ENCODE measurements at places on chromosomes 7 and 10. TPM values are rescaled to one million over a fixed set of nuclear protein-coding genes. Genes with fewer than 3 reads are reported as not detected.

Gene SH2D4B
- total RNA-seq = not detected

Gene NFE2L3
- 2.2 TPM for total RNA-seq

Gene CPN1
- total RNA-seq = not detected

Gene LRRC4
- total RNA-seq = not detected

Gene NEBL
- 30.6 TPM for total RNA-seq

Gene VAX1
- not detected for total RNA-seq

Gene TMEM270
- total RNA-seq = not detected

Gene ENO4
- total RNA-seq = not detected

Gene ANKRD1
- total RNA-seq = 0.65 TPM

Gene PILRA
- total RNA-seq = 0.65 TPM

Gene CDHR3
- 0.19 TPM for total RNA-seq

Gene ADGRA1
- total RNA-seq = not detected

Gene AKR1C8
- total RNA-seq = not detected

Gene UROS
- 55.0 TPM for total RNA-seq

Gene RAB19
- total RNA-seq = not detected
